ENCODE measurements at places on chromosomes 1 and 21. TPM values are rescaled to one million over a fixed set of nuclear protein-coding genes. Genes with fewer than 3 reads are reported as not detected.

The VANGL2 gene
- total RNA-seq: 2.1 TPM

The CD48 gene
- 1.3 TPM for total RNA-seq

The SPRR2E gene
- total RNA-seq: not detected

The PGLYRP4 gene
- total RNA-seq: not detected

The LENEP gene
- not detected for total RNA-seq

The MPL gene
- 0.82 TPM for total RNA-seq

The RAD54L gene
- 0.71 TPM for total RNA-seq

The HLCS gene
- total RNA-seq: 5.3 TPM

The NUF2 gene
- 1.0 TPM for total RNA-seq

The SYCP1 gene
- not detected for total RNA-seq

The OR14K1 gene
- total RNA-seq: not detected

The SPRR3 gene
- not detected for total RNA-seq

The ANKRD34A gene
- total RNA-seq: 0.66 TPM

The KRTAP7-1 gene
- total RNA-seq: not detected

The DMRTA2 gene
- total RNA-seq: not detected

The RGS13 gene
- 0.22 TPM for total RNA-seq

The NECTIN4 gene
- not detected for total RNA-seq

The TOR3A gene
- 9.6 TPM for total RNA-seq

The ACKR1 gene
- total RNA-seq: 10.9 TPM

The NR0B2 gene
- 7.2 TPM for total RNA-seq

The LEFTY1 gene
- total RNA-seq: 0.55 TPM

The SLC19A2 gene
- 16.6 TPM for total RNA-seq

The FYB2 gene
- 5.7 TPM for total RNA-seq

The EGLN1 gene
- total RNA-seq: 83.2 TPM

The CLCA4 gene
- total RNA-seq: 0.27 TPM

The DMAP1 gene
- total RNA-seq: 26.7 TPM

The C1QC gene
- total RNA-seq: 76.6 TPM

The ISG20L2 gene
- 11.5 TPM for total RNA-seq

The FCRLB gene
- 0.33 TPM for total RNA-seq

The SYPL2 gene
- 25.3 TPM for total RNA-seq

The FAM78B gene
- total RNA-seq: 4.5 TPM

The RORC gene
- total RNA-seq: 10.3 TPM

The KIF17 gene
- total RNA-seq: 4.6 TPM

The GABPA gene
- total RNA-seq: 15.5 TPM

The KRTCAP2 gene
- 113 TPM for total RNA-seq

The HAPLN2 gene
- total RNA-seq: 1.2 TPM

The OR2T8 gene
- not detected for total RNA-seq

The CRYBG2 gene
- not detected for total RNA-seq

The AKR7A3 gene
- 0.14 TPM for total RNA-seq

The KCNK1 gene
- total RNA-seq: 25.2 TPM

The MXRA8 gene
- total RNA-seq: 20.2 TPM

Measured in left ventricle myocardium inferior (tissue), 1 donor.